Lung microvascular endothelial cell (primary cell): ENCODE measurements at places on chromosomes 12 and 14. TPM values are rescaled to one million over a fixed set of nuclear protein-coding genes. Genes with fewer than 3 reads are reported as not detected.
A peak's percentile ranks its signal among the peaks of the same experiment; 100 is the strongest.

TPPP2 gene
- not detected in 2 replicates for total RNA-seq

NKX2-8 gene
- total RNA-seq, result not detected in 2 replicates

RDH5 gene
- total RNA-seq, result 0.40 and 0.65 TPM in 2 replicates

TM9SF1 gene
- total RNA-seq, result 30.5 and 46.2 TPM in 2 replicates

FBRSL1 gene
- 3.6 and 7.2 TPM in 2 replicates for total RNA-seq

VSIG10 gene
- 39.4 and 49.8 TPM in 2 replicates for total RNA-seq

KLHL33 gene
- total RNA-seq, result under 0.01 TPM in 2 replicates

TSPAN8 gene
- total RNA-seq, result not detected in 2 replicates

TAS2R46 gene
- 0.65 and 0.79 TPM in 2 replicates for total RNA-seq

CLMN gene
- total RNA-seq, result 0.20 and 0.65 TPM in 2 replicates

CELA1 gene
- total RNA-seq, result not detected in 2 replicates

PRB2 gene
- total RNA-seq, result not detected in 2 replicates

DNAI7 gene
- total RNA-seq, result not detected in 2 replicates

OAS2 gene
- 0.60 and 3.3 TPM in 2 replicates for total RNA-seq

DNA sequence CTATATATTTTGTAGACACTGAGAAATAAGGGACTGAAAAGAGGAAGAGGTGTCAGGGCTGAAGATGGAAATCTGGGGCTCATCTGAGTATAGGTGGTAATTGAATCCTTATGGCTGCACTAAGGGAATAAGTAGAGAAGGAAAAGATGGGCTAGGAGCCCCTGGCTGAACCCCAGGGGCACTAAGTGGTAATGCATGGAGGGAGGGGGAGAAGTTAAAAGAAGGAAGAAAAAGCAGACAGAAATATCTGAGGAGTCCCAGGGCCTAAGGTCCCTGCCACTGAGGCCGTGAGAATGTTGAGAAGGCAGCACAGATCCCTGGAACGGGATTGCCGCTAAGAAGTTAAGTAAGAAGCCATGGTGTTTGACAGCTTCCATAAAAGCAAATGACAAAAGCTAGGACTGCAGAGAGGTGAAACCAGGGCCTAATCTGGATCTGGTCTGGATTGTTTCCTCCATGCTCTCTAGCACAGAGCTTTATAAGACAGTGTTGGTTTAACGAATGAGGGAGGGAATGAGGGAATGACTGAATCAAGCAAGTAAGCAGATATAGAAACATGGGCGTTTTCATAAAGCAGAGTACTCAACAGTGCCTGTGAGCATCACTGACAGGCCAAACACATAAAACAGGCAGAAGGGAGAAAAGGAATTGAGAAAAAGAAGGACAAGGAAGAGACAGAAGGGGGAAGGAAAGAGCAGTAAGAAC is 92.9 kb downstream of the HMGA2 start:
- no peak for DNase-seq

- no peak for DNase-seq
These were observed 28.6 kb downstream of the KCNA5 start for GRCh38 chr12:5072311-5072710.

DNA sequence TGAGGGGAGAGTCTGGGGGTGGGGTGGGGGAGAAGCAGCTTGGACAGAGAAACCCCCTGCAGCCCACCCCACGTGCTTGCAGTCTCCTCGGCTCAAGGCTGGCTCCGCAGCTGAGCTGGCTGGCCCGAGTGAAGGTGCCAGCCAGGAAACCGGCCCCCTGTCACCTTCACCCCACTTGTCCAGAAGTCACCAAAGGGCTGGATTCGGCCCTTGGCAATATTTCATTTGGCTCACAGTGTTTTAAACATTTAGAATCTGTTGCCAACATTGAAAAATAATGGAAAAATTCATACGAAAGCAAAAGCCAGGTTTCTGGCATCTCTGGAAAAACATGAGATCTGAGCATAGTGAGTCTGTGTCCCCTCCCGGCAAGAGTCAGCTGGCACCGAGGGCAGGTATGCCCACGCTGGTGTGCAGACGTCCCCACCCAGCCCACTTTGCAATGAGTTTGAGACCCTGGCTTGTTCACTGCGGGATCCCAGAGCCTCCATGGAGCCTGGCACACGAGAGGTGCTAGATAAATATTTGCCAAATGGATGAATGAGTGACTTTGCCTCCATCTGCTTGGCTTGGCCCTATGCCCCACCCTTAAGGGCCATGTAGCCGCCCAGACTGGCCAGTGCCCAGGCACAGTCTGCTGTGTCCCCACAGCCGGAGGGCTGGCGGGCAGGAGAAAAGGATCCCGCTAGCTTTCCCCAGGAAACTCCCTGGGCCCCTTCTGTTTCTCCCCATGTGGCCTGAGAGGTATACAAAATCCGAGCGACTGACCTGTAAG is 18.2 kb downstream of the MSI1 start:
- DNase-seq, result peak; percentile 57

GRCh38 chr12:13707829-13708228 is 273.6 kb downstream of the GRIN2B start:
- DNase-seq, result no peak

GRCh38 chr12:29990971-29991370 is 207.2 kb upstream of the TMTC1 start:
- DNase-seq, result no peak

- DNase-seq, result no peak
These were observed 12.0 kb downstream of the SLC39A2 start for GRCh38 chr14:21011136-21011535.

DNA sequence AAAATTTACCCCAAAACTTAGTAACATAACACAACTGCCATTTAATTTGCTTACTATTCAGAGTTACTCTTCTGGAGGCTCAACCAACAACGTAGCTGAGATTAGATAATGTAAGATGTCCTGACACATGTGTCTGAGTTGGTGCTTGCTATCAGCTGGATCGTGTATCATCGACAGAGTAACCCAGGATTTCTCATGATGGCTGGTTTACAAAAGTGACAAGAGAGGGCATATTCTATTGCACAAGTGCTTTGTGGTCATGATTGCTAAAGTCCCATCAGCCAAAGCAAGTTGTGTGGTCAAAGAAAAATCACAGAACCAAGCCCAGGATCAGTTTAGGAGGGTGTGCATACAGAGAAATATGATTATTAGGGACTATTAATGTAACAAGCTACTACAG is 73.4 kb downstream of the CAPZA3 start:
- no peak for DNase-seq

DNA sequence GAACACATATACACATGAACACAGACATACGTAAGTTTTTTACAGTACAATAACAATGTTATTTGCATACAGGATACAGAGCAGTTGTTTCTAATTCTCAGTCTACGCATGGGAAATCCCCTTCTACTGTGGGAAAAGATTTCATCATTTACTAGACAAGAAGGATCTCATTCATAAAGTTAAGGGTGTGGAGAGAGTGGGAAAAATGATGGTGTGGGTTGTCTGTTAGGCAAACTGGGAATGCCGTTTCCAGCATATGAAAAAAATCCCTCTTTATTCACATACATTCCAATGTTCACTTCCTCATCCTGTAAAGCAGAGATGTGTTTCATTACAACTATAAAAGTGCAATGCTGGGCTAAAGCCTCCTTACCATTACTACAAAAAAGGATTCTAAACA is 120.9 kb downstream of the SINHCAF start:
- peak; percentile 55 for DNase-seq

- no peak for DNase-seq
These were observed 11.8 kb upstream of the AMN1 start for GRCh38 chr12:31740628-31741027.

- DNase-seq, result no peak
These were observed 16.3 kb downstream of the ATP5MC2 start for GRCh38 chr12:53659571-53659981.

GRCh38 chr14:71600309-71600708 is 331.9 kb upstream of the RGS6 start:
- no peak for DNase-seq

- no peak for DNase-seq
These were observed 1.6 kb upstream of the ARID4A start for GRCh38 chr14:58296726-58297125.

GRCh38 chr14:58752289-58752688 is 114.5 kb downstream of the DACT1 start:
- DNase-seq, result no peak
